ENCODE measurements at places on chromosomes 5 and 9.

DNA sequence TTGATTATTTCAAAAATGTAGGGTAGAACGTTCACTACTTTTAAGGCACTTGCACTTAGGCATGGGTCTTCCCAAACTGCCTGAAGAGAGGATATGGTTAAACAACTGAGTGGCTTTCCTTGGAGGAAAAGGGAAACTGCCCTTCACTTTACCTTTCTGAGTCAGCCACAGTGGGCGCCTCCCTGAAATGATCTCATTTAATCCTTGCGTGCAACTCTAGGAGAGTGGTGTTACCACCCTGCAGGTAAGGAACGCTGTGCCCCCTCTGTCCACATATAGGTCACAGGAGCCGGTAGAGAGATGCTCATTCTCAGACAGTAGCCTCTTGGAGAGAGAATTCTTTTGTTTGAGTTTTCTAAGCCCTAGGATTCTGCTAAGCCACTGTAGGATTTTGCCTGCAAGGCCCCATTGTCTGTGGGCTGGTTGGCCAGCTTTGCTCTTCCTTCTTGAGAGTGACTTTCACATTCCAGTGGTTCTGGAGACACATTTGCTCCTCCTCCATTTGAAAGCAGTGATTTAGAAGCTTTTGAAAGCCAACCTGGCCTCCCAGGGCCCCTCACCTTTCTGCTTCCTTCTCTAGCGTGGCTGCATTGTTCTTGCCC is 110.3 kb upstream of the CTSL start:
- no peak for DNase-seq

DNA sequence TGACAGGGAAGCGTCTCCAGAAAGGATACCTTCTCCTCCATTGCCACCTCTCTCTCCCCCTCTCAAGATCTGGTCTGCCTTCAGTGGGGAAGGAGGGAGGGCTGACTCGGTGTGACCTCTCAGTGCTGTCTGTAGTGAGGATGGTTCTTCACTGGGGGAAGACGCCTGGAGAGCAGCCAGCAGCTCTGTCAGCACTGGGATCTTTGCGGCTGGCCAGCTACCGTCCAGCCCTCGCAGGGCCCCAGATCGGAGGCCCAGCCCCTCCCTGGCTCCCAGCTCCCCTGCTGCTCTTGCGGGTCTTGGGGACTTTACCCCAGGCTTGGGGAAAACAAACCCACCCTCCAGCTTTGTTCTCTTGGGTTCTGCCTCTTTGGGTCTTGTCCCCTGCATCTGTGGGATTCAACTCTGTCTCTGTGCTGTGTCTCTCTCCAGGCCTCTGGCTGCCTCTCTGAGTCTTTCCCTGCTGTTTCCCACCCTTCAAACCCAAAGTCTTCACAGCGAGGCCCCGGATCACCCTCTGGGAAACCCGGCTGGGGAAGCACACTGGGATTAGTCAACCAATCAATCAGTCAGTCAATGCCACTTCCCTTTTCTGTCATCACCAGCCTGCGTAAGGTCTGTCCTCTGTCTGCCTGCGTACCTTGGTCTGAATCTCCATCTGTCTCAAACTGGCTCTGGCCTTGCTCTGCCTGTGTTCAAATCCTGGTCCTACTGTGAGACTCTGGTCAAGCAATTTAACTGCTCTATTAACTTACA is 23.0 kb downstream of the FGF18 start:
- DNase-seq = peak; percentile 66

- DNase-seq = peak; percentile 20
Observed at GRCh38 chr5:31630931-31631330, 8.0 kb upstream of the PDZD2 start.

- peak; percentile 46 for DNase-seq
Observed at GRCh38 chr5:959581-960531, 48.7 kb upstream of the NKD2 start.

GRCh38 chr5:81650987-81651386 is 99.9 kb downstream of the SSBP2 start:
- DNase-seq = no peak

DNA sequence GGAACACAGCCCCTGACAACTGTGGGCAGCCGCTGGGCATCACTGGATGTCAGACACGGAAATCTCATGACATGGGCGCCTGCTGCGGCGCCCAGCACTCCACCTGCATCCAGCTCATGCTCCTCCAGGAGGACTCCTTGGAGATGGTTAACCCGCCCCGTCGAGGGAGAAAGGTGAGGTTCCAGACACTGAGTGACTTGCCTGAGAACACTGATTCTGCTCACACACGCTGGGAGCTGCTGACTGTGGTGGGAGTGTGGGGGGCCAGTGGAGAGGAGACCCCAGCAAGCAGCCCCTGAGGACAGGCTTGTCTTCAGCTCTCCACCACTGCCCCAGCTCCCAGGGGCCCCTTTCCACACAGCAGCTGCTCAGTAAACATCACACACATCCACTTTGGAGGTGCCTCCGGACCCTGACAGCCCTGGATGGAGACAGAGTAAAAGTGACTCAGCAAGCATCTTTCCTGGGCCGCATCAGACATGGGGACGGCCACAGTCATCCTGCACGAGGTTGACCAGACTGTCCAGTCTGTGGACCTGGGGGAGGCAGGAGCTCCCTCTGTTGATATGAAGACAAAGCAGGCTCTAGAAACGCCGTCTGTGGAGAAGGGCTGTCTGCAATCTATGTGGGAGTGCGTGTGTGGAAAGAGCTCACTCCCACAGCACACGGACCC is 283.7 kb upstream of the IRX4 start:
- no peak for DNase-seq

Measured in psoas muscle (tissue), 8 donors.